ENCODE measurements at places on chromosomes 6 and 20.

- no peak for DNase-seq
Measured at GRCh38 chr6:157108923-157109322, 214.4 kb downstream of the TMEM242 start.

GRCh38 chr20:19277381-19277780 is 64.9 kb downstream of the SLC24A3 start:
- DNase-seq = no peak

GRCh38 chr6:37406726-37407341 is 26.2 kb upstream of the CMTR1 start:
- no peak for DNase-seq

DNA sequence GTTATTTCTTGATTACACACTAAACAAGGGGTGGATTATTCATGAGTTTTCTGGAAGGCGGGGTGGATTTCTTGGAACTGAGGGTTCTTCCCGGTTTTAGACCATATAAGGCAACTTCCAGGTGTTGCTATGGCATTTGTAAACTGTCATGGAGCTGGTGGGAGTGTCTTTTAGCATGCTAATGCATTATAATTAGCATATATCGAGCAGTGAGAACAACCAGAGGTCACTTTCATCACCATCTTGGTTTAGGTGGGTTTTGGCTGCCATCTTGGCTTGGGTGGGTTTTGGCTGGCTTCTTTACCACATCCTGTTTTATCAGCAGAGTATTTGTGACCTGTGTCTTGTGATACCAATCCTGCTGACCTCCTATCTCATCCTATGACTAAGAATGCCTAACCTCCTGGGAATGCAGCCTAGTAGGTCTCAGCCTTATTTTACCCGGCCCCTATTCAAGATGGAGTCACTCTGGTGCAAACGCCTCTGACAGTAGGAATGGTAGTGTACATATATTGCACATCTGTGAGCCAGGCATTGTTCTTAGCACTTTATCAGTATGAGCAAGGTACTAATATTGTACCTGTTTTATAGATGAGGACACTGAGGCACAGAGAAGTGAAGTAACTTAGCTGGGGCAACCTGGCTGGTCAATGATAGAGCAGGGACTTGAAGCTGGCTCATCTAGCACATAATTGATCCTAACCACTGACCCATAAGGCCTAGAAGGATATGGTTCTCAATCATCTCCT is 203.7 kb downstream of the NFATC2 start:
- no peak for DNase-seq

DNA sequence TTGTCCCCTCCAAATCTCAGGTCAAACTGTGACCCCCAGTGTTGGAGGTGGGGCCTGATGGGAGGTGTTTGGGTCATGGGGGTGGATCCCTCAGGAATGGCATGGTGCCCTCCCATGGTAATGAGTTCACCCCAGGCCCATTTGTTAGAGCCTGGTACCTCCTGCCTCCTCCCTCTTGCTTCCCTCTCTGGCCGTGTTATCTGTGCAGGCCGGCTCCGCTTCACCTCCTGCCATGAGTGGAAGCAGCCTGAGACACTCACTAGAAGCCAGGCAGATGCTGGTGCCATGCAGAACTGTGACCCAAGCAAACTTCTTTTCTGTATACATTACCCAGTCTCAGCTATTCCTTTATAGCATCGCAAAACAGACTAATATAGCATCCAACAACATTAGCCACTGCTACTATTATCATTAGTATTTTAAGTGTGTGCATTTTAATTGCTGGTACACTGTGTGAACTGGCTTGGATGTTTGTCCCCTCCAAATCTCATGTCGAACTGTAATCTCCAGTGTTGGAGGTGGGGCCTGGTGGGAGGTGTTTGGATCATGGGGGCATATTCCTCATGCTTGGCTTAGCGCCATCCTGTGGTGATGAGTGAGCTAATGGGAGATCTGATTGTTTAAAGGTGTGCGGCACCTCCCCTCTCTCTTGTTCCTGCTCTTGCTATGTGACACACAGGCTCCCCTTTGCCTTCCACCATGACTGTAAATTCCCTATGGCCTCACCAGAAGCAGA is 12.2 kb upstream of the OSER1 start:
- DNase-seq = no peak

DNA sequence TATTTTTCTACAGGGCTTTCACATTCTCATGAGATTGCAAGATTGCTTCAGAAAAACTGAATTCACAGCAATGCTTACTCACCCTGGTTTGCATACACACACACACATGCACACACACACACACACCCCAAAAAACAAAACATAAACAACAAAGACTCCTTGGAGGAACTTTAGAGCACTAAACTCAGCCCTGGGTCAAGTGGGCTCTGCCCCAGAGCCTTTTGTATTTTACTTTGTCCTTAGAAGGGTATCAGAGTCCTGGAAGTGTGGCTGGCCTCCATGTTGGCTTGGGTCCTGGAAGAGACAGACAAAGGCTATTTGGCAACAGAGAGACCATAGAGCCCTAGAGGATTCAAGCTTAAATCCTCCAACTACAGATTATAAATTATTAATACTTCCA is 8.0 kb upstream of the CST9 start:
- no peak for DNase-seq

GRCh38 chr20:36957875-36958667 is 6.6 kb upstream of the SAMHD1 start:
- DNase-seq = no peak

- no peak for DNase-seq
Measured at GRCh38 chr6:151113641-151114040, 126.1 kb upstream of the AKAP12 start.

DNA sequence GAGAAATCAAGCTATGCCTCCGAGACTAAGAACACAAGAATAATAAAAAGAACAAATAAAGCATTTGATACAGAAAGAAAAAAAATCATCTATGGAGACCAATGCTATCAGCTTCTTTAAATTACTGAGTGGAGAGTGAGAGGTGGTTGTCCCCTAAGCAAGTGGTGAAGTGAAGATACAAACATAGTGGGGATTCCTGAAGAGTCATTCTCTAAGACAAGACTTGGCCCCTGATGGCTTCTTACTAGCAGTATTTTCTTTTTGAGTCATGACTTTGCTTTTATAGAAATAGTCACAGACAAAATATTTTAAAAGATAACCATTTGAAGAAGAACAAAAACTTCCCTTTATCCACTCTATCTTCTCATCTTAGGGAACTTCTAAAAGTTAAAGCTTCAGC is 261.4 kb upstream of the PRDM1 start:
- DNase-seq = no peak

DNA sequence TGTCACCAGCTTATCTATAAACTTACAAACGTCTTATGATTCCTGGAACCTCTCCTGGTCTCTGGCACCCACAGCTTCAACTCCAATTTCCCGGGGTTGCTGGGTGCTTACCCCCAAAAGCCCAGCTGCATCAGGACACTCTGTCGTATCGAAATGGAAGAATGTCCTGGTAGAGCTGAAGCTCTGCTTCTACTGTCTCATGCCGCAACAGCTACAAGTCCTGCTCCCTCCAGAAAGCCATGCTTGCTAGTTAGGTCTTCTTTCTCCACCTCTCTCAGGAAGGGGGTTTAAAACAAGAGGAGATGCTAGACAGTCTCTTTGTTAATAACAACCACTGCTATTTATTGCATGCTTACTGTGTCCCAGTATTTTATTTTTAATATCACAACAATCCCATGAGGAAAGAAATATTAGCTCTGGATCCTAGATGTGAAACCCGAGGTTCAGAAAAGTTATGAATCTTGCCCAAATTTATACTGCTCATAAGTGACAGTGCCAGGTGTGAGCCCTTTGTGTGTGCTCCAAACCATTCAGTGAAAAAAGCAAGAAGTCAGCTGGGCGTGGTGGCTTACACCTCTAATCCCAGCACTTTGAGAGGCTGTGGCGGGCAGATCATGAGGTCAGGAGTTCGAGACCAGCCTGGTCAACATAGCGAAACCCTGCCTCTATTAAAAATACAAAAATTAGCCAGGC is 82.3 kb upstream of the GCM1 start:
- DNase-seq = no peak

DNA sequence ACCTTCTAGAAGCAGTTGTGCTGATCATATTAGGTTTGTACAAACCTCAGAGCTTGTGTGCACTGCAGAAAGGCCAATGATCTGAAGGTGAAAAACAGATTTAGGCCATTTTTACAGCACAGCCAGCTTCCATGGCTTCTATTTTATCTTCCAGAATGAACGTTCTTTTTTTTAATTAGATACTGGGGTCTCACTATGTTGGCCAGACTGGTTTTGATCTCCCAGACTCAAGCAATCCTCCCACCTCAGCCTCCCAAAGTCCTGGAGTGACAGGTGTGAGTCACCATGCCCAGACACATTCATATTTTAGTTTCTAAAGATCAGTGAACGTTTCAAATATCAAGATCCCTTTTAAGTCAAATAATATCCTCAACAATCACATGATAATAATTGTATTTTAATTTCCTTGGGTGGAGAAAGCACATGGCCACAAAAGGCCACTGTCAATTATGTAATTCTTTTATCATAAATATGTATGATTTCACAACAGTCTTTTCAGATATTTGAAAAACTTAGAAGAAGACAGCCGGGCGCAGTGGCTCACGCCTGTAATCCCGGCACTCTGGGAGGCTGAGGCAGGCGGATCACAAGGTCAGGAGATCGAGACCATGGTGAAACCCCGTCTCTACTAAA is 326.7 kb upstream of the JARID2 start:
- no peak for DNase-seq

DNA sequence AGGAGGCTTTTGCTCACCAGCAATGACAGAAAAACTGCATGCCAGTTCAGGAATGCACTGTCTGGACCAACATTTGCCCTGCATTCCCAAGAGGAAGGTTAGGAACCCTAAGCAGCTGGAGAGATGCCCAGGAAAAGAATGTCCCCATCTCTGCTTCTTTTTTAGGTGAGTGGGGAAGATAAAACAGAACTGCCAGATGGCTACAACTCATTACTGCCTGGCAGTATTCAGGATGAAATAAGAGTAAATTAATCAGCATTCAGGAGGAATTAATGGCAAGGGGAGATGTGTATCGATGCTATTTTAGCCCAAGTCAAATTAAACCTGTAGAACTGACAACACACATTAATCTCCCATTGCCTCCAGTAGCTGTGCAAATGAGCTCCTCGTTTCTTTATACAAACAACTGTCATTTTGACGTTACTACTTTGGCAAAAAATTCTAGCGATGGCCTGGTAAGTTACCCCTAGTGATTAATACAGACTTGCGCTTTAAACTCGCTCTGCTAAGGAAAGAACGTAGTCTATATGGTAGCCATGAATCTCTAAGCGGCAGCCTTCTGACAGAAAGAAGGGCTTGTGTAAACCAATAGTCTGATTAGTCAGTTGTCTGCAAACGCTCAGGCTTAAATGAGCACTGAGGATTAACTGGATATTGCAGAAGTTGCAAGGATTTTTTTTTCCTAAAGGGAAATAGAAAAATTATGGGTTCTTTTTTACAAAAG is 16.7 kb upstream of the SMLR1 start:
- no peak for DNase-seq

- DNase-seq = no peak
Measured at GRCh38 chr6:148776321-148777308, 29.8 kb downstream of the UST start.

GRCh38 chr6:157806131-157806855 is 16.8 kb upstream of the SNX9 start:
- no peak for DNase-seq

DNA sequence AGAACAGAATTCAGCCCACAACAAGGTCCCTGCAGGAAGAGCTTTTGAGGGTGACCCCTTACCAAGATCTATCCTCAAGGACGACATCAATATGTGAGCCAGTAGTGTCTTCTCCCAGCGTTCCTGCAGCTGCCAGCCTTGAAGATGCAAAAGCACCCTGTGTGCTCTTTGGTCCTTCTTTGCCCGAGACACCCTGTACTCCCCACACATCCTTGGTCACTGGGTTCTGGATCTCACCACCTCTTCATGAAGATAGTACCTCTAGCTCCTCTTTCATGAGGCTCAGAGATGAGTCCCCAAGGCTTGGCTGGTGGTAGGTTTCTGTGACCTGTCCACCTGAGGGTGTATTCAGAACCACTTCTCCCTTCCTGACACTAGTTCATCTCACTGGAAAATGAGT is 259.6 kb upstream of the FOXQ1 start:
- no peak for DNase-seq

DNA sequence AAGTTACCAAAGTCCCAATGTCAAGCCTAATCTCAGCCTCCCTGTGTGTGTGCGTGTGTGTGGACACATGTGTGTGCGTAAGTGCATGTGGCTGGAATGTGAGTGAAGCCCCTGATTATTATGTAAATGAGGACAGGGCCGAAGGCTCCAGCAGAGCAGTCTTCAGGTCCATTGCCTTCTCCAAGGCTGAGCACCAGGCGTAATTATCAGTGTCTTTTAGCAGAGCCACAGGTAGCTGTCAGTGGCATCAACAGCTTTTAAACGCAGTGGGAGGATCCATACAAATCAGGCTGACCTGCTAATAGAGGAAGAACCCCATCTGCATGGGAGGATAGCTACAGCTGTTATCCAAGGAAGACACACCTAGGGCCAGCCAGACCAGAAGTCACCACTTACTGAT is 324.3 kb upstream of the MOCS1 start:
- no peak for DNase-seq

DNA sequence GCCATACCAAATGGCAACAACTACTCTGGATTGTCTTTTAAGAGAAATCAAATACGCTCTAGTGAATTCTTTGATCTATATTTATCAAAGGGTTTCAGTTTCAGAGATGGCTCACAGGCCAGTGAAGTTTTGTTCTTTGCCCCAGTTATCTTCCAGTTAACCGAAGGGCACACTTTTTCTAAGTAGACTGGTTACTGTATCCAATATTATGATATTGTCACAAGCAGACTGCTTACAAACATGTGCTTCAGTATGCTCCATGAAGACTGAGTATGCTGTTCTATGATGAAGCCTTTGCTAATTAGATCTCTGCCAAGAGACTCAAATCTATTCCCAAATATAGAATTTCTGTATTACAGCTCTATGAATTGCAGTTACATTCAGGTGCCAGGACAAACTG is 181.1 kb downstream of the REV3L start:
- no peak for DNase-seq

DNA sequence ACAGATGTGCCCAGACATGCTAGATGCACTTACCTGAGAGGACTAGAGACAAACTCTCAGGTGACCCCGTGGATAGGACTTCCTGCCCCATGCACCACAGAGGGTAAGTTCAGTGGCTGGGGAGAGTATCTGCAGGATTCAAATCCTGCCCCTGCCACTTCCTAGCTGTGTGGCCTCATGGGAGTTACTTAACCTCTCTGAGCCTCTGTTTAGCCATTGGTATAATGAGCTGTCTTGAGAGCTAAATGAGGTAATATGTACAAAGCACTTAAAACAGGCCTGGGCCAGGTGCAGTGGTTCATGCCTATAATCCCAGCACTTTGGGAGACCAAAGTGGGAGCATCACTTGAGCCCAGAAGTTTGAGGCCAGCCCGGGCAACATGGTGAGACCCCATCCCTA is 59.3 kb downstream of the GRM4 start:
- no peak for DNase-seq

GRCh38 chr6:14896475-14896874 is 349.4 kb upstream of the JARID2 start:
- DNase-seq = no peak

GRCh38 chr6:15305909-15306308 is 60.0 kb downstream of the JARID2 start:
- no peak for DNase-seq

- no peak for DNase-seq
Measured at GRCh38 chr6:105326216-105326615, 76.7 kb downstream of the PREP start.

All from activated naive CD8-positive, alpha-beta T cell treated with anti-CD3 and anti-CD28 coated beads, Interleukin-2, amount 50 U/mL, for 16 hours (primary cell).